Left forelimb (tissue), 1 donor: ENCODE measurements at places on chromosomes 3 and 15.

- DNase-seq, result no peak
Measured at GRCh38 chr15:41408234-41408641, 5.9 kb upstream of the NDUFAF1 start.

- no peak for DNase-seq
Measured at GRCh38 chr3:53242155-53242554, 13.7 kb downstream of the TKT start.

DNA sequence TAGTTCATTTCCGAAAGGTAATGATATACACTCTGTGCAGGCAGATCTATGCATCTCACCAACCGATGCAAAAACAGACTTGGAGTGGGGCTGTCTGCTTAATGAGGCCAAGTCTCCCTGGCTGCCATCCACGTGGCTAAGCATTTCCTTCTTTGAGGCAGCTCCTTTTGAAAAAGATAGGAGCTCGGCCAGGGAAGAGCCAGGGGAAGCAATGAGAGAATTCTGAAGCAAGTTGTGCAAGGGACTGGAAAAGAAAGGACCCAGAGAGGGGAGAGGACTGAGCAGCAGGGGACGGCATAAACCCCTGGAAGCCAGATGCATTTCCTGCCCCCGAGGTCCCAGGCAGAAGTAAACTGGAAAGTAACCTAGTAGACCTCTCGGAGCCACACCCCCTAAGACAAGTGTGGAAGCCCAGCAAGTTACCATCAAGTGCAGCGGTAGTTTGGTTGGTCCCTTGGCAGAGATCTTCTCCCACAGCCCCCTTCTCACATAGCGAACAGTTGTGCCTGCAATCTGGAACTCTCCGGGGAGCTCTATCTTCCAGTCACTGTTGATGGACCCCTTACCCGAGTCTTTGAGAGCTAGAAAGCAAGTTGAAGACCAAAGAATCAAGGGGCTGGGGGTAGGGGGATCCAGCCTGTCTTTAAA lies 288.2 kb downstream of the ADAMTS17 start:
- no peak for DNase-seq

DNA sequence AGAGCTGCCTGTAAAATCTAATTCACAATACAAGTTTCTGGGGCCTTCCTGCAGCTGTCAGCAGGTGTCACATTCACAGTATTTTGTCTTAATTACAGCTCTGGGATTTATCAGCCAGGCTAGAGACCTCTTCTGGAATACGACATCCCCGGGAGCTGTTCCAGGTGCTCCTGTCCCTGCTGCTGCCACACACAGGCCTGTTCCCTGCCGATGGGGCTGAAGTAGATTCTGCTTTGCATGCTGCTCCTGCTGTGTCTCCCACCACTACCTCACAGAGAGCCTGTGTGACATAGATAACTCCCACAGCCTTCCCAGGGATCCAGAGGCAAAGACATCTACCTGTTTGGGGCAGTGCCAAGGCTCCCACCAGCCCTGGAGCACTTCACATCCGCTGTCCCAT lies 20.4 kb downstream of the COLQ start:
- no peak for DNase-seq

DNA sequence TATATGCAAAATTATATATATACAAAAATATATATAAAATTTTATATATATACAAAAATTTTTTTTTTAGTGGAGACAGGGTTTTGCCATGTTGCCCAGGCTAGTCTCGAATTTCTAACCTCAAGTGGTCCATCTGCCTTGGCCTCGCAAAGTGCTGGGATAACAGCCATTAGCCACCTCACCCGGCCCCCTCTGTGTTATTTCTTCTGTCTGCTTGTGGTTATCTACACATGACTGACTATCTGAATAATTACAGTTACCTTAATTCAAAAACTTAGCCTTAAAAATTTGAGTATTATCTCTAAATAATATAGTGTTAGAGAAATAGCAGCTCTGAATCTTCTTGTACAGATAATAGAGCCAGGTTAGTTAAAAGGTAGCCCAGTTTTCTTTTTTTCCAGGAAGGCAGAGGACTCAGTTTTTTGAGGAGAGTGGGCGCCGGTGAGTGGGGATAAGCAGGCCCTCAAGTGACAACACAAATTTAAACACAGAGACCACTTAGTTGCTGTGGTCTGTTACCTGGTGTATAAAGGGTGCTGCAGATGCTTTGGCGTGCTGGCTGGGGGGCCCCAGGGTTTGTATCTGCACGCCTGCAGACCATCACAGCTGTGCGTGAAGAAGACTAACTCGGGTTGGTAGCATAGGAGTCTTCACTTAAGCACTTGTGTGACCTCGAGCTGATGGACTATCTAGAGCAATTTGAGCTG lies 83.7 kb downstream of the TRAK1 start:
- DNase-seq, result no peak

- no peak for DNase-seq
Measured at GRCh38 chr3:7737263-7737662, 764.4 kb upstream of the LMCD1 start.

DNA sequence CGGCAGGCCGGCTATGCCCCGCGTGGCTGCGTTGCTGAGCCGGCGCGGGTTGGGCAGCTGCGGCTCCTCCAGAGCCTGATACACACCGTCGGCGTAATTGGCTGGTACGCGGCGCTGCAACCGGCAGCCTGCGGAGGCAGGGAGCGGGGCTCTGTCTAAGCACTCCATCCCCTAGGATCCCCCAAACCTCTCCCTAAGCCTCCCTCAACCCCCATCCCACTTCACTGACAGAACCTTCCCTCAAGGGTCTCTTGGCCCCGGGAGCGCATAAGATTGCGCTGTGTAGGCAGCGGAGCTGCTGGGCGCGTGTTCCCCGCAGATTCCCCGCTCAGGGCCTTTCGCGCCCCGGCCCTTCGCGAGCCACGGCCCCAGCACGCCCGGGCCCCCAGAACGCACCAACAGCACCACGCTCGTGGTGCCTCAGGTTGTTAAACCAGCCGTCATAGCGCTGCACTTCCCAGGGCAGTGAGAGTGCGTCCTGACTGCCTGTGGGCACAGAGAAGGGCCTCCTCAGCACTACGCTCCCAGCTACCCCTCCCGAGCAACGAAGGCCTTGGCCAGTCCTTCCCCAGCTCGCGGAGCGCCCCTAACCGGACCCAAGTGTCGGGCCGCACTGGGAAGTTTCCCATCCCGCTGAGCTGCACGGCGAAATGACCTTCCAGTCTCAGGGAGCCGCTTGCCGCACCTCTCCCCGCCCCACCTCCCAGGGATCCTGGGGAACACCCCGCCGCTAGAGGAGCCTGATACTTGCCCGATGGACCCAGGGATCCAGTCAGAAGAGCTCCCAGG lies 1.2 kb downstream of the DUOX2 start:
- no peak for DNase-seq

- no peak for DNase-seq
Measured at GRCh38 chr3:139300416-139300815, 43.4 kb upstream of the MRPS22 start.

DNA sequence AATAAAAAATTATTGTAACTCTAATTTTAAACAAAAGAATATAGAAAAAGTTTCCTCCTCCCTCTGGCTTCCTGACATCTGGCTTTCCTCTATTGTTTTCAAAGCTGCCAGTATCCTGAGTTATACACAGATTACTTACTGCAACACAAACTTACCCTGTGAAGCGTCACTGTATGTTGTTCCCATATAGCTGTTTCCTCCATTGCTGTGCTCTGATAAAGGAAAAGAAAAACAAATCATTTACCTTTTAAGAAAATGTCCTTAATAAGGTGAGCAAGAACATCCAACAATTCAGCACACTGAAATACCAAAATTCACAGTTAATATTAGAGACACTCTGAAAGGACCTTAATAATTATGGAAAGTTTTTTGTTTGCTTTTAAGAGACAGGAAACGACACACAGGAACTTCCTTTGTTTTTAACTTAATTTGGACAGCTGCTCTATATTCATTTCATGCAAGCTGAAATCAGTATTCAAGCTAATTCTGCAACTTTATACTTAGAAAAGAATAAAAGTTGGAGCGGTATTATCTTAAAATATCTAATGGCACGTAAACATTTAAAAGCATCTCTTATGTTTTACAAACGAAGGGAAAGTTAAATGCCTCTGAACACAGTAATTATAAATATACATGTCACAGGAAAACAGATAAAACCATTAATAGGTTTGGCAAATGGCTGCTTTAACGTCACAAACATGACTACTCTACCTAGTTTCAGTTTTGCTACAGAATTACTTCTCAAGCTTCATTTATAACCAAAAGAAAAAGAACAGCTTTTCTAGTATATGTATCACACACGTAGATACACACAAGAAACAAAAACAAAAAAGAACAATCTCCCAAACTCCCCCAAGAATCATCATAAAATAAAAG lies 21.5 kb downstream of the TJP1 start:
- no peak for DNase-seq

GRCh38 chr3:160569894-160570652 lies 4.7 kb upstream of the KPNA4 start:
- DNase-seq, result no peak

DNA sequence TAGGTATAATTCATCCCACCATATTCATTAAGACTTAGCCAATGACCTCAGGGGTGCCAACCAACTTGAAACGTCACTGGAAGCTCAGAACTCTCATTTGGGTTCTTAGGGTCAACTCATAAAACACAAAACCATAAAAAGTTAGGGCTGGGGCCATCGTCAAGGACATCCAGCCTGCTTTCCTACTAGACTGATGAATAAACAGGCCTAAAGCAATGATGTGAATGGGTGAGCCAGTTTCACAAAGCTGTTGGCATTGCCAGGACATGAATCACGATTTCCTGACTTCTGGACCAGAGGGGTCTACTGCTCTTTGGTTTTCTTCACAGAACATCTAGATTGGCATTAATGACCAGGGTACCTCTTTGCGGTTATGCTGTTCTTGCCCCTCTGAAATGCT lies 64.7 kb downstream of the EOMES start:
- no peak for DNase-seq
